Stimulated activated CD4-positive, alpha-beta T cell treated with anti-CD3 and anti-CD28 coated beads, Interleukin-15, amount 100 ng/mL, for 48 hours (primary cell): ENCODE measurements at places on chromosomes 6 and 20.

- DNase-seq = no peak
Observed at GRCh38 chr20:17538517-17539170, 7.5 kb upstream of the BFSP1 start.

DNA sequence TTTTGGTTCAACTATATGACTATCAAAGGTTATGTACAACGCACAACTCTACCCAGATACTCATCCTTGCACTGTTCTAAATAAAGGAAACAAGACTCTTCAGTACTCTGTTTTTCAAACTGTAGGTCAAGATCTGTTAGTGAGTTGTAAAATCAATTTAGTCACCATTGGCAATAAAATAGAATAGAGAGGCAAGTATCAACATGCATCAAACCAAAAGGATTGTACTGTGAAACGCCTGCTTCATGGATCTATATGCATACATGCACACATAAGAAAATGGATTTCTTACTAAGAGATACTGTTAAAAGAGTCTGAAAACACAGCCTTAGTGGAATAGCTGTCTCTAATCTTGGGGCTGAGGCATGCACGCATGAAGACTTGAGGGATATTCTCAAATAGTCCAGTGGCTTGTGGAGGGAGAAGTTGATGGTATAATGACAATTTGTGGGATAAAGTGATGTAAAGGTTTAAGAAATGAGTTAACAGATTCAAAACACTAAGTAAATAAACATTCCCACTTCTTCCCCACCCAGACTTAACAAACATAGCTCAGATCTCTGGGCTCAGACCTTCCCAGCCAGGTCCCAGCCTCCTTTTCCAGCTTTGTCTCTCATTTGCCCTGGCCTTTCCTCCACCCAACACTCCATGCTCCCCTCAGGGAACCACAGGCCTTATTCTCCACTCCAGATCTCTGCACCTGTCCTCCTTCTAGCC is 10.7 kb upstream of the LZTS3 start:
- no peak for DNase-seq

GRCh38 chr20:54002056-54002575 is 68.3 kb downstream of the BCAS1 start:
- DNase-seq = no peak

- DNase-seq = no peak
Observed at GRCh38 chr6:41689171-41690008, 46.0 kb downstream of the TFEB start.
